ENCODE measurements at places on chromosomes 2 and 18.

GRCh38 chr2:149258531-149258930, 71.9 kb upstream of the LYPD6 start:
- DNase-seq, result no peak

GRCh38 chr2:147051248-147051647, 793.6 kb upstream of the ACVR2A start:
- DNase-seq, result no peak

- DNase-seq, result no peak
These were observed 32.0 kb downstream of the NEDD4L start for GRCh38 chr18:58076052-58076451.

GRCh38 chr2:153479573-153479972, 1.0 kb upstream of the RPRM start:
- DNase-seq, result no peak

- DNase-seq, result no peak
These were observed 24.9 kb downstream of the CCBE1 start for GRCh38 chr18:59672235-59672711.

DNA sequence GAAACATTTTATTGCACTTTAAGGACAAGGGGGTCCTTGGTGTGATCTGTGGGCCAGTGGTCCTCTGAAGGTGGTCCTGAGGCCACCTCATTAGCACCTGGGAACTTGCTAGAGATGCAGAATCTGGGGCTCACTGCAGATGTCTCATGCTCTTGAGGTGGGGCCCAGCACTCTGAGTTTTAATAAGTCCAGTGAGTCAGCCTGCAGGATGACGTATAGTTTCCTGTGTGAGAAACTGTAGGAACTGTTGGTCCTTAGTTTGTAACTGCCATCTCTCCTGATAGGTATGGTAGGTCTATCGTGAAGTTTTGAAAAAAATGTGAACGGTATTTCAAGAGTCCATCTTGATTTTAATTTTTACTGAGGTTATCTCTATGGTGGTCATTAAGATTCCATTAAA, 2.8 kb downstream of the TRPM8 start:
- DNase-seq, result no peak

DNA sequence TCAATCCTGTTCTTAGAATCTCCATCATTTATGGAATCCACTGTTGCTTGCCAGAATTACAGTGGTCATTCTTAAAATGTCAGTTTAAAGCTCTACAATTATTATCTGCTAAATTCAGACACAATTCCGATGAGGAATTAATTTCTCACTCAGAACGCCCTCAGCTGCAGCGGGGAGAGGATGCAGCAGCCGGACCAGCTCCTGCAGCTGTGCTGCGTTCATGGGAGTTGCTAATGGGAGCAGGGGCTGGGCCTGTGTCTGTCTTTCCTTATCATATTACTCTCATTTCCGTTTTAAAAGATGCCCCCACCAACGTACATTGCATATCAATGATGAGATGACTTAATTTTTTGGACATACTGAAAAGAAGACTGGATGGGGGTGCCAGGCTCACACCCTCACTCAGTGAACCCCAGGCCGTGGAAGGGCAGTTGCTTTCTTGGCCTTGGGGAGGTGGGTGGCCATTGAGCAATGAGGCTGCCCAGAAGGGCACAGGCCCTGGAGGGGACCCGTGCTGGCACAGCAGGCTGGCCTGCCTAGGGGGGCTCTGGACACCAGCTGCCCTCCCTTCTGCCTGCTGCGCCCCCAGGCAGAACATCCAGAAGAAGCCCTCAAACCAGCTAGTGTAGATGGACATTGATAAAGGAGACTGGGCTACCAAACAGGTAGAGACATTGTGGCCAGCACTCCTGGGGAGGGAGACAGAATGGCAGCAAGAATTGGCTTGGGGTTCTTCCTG, 503.6 kb upstream of the MYT1L start:
- no peak for DNase-seq
